ENCODE measurements at places on chromosomes 5 and 9.

- DNase-seq = no peak
These were observed 459.9 kb upstream of the NMUR2 start for GRCh38 chr5:152864991-152865390.

- DNase-seq = no peak
These were observed 71.4 kb downstream of the MED27 start for GRCh38 chr9:132008184-132008803.

- peak; percentile 84 for DNase-seq
These were observed 3.0 kb upstream of the RASGRF2 start for GRCh38 chr5:80957031-80957761.

GRCh38 chr5:131846536-131846935 is 49.7 kb upstream of the FNIP1 start:
- DNase-seq = no peak

- no peak for DNase-seq
These were observed 282.6 kb downstream of the ZNF608 start for GRCh38 chr5:124463851-124464250.

DNA sequence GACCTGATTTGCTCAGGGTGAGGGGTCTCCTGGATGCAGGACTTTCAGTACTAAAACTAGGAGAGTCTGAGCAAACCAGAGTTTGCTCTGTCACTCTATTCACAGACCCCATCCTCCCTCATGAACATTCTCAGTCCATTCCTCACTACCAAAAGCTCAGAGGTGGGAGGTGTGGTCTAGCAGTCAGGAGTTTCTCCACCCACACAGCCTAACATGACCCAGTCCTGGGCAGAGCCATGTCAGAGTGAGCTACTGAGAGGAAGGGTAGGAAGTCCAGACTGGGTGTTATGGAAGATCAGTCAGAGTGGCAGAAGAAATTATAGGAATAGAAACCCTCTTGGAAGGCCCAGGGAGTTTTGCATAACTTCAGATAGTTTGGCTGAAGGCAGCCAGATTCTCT is 113.3 kb upstream of the GRAMD2B start:
- no peak for DNase-seq

- DNase-seq = peak; percentile 67
These were observed 29.3 kb upstream of the NDFIP1 start for GRCh38 chr5:142079306-142079721.

DNA sequence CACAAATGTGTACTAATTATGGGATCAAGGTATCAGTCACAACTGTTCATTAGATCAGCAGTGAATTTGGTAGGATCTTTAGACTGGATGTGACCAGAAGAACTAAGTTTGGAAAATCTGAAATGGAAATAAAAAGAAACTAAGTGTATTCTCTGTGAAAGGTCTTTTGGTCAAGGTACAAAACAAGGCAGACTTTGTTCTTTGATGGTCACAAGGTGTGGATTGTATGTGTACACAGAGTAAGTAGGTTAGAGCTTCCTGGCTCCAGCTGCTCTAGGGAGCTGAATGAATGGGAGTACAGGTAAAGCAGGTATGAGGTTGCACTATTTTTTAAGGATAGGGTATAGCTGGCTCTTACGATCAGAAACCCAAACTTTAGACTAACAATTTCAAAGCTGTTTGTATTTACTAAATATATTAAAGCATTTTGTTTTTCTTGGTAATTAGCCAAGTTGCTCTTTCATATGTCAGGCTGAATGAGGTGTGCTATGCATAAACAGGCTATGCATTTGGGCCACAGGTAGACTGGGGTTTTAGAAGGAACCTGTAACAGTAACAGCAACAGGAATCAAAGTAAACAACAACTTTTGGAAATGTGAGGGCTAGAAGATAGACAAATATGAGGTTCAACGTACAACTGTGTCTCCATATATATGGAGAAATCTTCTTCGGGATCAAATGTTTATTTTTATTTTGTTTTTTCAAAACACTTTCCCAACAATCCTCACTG is 32.5 kb downstream of the FAM169A start:
- DNase-seq = peak; percentile 41

GRCh38 chr5:178442405-178443257 is 147.6 kb downstream of the COL23A1 start:
- DNase-seq = no peak

DNA sequence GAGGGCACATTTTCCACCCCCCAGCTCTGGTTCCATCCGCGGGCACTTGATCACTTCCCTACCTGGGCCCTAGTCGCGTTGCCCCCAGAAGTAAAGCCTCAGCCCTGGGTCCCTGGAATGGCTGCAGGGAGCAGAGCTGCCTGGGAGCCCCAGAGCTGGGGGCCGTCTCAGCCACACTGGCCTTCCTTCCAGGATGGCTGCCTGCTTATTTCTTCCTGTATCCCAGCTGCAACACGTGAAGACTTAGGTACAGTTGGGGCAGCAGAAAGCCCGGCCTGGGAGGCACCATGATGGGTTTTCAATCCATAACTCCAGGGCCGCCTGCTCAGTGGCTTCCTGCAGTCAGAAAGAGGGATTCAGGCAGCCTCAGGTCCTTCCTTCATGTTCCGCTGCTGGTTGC is 232.3 kb downstream of the IRX2 start:
- no peak for DNase-seq

- no peak for DNase-seq
These were observed 19.8 kb upstream of the NRARP start for GRCh38 chr9:137321726-137322361.

DNA sequence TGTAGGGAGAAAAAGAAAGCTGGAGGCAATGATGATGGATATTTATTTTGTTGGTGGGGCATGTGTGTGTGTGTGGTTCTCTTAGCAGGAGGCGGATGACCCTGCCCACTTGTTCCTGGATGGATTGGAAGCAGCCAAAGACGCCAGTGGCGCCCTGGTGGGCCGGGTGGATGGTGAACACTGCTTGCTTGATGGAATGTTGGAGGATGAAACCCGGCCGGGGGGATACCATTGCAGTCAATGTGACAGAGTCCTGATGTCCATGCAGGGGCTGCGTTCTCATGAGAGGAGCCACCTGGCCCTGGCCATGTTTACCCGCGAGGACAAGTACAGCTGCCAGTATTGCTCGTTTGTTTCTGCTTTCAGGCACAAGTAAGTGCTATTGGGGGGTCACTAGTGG is 69.2 kb downstream of the ZNF462 start:
- DNase-seq = no peak

- no peak for DNase-seq
These were observed 172.9 kb downstream of the GLIS3 start for GRCh38 chr9:4126996-4127395.

GRCh38 chr9:98017306-98017705 is 34.2 kb downstream of the ANP32B start:
- DNase-seq = no peak

- peak; percentile 60 for DNase-seq
These were observed 89.6 kb downstream of the CCDC171 start for GRCh38 chr9:15642369-15642962.

GRCh38 chr5:138489683-138490061 is 24.4 kb downstream of the EGR1 start:
- no peak for DNase-seq

DNA sequence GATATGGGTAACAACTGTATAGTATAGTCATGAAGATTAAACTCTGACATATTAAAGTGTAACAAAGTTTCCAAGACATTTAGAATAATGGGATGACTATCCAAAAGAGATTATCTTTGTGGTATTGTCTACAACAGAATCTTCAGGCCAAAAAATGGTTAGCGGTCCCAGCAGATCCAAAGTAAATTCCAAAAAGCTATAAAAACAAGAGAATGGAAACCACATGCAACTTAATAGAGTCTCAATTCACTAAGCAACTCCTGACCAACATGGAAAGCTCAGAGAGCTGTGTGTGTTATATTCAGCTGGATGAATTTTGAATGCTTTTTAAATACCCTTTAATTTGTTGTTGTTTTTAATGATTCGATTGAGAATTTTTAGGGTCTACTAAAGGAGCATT is 688.2 kb downstream of the CETN3 start:
- no peak for DNase-seq

- no peak for DNase-seq
These were observed 168.2 kb downstream of the CACNA1B start for GRCh38 chr9:138045541-138046490.

GRCh38 chr5:30502277-30502676 is 691.2 kb upstream of the CDH6 start:
- DNase-seq = no peak

DNA sequence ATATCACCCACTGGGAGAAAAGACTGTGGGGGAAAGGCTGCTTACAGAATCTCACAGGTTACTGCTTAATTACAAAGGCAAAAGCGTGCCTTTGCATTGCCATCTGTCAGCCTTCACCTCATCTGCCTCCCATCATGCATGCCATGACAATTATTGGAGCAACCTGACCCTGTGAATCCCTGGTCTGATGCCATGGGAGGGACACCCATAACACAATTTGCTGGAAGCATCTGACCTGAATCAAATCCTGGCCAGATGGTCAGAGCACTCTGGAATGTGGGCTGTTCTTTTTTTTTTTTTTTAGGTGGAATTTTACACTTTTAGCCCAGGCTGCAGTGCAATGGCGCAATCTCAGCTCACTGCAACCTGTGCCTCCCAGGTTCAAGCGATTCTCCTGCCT is 11.6 kb upstream of the RETREG1 start:
- no peak for DNase-seq

DNA sequence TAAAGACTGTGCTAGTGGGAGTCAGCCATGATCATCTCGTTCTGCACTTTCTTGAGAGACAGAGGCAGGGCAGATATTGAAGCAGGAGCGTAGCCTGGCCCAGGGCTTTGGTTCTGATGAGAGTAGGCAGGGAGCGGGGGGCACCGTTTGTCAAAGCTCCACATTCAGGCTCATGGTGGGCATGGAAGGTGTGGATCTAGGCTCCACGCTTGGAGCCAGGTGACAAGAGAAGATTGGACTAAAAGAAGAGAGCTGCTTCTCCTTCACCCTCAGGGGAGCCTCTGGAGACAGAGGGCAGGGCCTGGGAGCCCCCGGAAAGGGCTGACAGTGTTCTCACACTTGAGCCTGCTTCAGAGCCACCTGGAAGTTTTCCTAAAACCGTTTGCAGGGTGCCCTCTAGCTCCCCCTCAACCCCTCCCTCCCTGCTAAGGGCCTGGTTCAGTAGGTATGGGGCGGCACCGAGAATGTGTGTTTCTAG is 24.7 kb upstream of the FCN2 start:
- DNase-seq = no peak

GRCh38 chr5:68730220-68730978 is 363.4 kb upstream of the SLC30A5 start:
- DNase-seq = no peak

DNA sequence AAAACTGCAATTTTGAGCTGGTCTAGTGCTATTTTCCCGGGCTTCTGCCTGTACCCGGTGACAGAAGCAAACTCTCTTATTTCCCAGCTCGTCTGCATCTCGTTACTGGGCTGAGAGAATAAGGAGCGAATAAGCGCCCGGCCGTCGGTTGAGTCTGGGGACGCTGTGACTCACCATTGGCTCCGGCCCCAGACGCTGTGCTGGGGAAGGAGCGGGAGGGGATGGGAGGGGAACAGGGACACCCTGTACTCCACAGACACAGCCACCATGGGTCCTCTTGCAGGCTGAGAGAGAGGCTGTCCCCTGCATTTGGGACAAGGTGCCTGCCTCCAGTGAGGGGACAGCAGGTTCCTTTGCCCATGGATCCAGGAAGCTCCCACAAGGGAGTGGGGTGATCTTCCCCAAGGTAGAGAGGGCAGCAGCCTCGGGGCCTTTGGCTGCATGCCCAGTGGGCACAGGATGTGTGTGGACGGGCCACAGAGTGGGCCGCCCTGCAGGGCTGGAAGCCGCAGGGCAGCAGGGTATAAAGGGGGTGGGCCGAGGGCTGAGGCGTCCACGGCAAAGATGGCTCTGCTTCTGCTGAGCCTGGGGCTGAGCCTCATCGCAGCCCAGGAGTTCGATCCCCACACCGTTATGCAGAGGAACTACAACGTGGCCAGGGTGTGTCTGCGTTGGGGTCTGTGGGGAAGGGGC is at the start of gene LCN9:
Gene LCN9 (plus strand): TSS at position 552 of the 693 bp plus-strand sequence. CDS start 13 bp downstream, at position 565.
- DNase-seq = no peak

- DNase-seq = no peak
These were observed 13.0 kb upstream of the GLIPR2 start for GRCh38 chr9:36123515-36123914.

DNA sequence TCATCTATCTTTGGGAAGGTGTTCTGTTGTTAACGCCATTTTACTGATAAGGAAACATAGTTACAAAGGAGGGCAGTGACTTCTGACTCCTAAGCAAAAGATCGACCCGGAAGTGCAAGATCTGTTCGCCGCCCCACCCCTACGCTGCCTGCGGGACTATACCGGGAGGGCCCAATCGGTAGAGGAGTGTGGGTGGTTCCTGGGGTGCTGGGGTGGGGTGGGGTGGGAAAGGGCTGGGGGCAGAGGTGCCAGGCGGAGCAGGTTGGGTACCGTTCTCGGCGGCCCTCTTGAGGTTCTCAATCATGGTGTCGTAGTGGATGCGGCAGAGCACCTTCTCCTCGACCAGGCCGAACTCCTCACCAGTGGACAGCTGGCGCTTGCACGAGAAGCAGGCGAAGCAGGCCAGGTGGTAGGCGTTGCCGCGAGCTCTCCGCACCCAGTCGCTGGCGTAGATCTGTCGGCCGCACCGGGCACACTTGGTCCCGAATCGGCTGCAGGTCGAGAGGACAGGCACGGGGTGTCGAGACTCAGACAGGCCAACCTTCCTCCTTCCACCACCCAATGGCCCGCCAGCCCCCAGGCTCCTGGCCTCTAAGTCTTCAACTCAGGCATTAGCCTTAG is 11.8 kb downstream of the LHX6 start:
- DNase-seq = no peak

DNA sequence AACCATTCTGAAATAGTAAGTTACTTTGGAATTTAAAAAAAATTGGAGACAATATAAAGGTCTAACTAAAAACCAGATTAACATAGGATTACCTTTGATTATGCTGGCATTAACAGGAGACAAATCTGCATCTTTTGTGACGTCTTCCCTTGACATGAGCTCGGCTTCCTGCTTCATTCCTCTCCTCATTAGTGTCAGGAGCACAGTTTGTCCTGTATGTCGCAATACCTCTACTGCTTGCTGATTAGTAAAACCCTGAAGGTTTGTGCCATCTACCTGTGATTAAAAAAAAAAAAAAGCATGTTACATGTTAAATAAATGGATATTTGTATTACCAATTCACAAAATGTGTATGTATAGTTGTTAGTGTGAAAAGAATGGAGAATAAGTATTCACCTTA is 73.7 kb downstream of the MPDZ start:
- DNase-seq = no peak

- DNase-seq = no peak
These were observed 80.1 kb upstream of the PLPP6 start for GRCh38 chr9:4581861-4582565.

- peak; percentile 35 for DNase-seq
These were observed 661 bp upstream of the SLC25A51 start for GRCh38 chr9:37904445-37905130.

- no peak for DNase-seq
These were observed 440.5 kb upstream of the SGCD start for GRCh38 chr5:155886311-155887031.

DNA sequence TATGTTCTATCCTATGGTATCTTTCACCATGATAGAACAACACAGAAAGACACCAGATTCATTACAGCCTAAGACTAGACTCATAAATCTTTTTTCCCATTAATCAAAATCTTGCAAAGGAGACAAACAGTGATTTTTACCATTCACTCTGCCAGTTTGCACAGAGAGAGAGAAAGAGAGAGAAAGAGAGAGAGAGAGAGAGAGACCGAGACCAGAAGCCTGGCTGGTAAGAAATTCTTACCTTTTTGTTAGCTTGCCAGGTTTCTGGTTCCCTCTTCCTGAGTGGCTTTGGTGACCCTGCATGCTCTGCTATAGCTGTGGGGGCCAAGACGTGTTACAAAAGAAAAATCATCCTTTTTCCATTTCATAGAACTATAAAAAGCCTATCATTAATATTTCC is 18.6 kb downstream of the TMEM161B start:
- no peak for DNase-seq
